ENCODE measurements at places on chromosomes 2 and 18.

- no peak for DNase-seq
Observed at GRCh38 chr2:9428965-9429577, 5.6 kb downstream of the CPSF3 start.

DNA sequence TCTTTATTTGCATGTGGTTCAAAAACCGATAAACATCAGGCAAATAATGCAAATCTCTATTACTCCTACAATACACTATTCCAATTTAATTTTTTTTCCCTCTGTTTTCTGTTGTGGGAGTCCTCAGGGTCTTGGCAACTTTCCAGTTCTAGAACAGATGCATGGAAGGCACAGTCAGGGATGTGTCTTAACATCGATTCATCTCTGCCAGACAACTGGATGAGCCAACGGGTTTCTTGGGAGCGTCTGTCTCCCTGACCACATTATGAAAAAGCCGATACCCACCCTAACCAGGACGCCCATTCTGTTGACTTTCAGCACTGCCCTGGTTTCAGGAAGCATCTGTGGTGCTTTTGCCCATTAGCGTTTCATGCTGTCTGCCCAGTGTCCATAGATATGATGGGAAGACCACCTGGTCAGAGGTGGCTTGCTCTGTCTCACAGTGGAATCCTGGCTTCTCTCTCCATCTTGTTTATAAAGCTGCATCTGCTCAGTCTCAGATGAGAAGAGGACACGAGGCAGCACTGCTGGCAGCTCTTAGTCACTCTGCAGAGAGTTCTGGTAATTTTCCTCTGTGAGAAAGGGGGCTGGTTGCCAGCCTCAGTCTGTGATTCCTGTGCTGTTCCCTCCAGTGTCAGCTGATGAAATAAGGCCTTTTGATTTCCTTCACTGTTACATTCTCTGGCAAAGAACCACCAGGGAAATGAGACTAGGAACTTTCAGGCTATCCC is 57.9 kb upstream of the KCNE4 start:
- no peak for DNase-seq

- DNase-seq = no peak
Observed at GRCh38 chr2:107545851-107546250, 280.8 kb upstream of the RGPD4 start.

DNA sequence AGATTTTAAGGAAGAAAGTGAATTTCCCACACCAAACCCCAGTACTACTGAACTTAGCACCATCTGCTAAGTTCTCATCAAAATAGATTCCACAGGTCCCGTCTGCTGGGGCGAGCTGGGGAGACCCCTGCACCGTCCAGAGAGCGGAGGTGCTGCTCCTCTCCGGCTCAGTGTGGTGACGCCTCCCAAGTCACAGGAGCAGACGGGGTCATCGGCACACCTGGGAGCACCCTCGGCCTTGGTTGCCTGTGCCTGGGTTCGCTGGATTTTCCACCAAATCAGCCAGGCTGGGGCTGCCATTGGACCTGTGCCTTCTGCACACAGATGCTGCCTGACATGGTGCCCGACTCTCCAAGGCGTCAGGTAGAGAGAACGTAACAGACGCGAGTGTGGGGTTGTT is 141.3 kb downstream of the PXDN start:
- no peak for DNase-seq

GRCh38 chr2:217332866-217333265 is 473.0 kb upstream of the TNP1 start:
- no peak for DNase-seq

- DNase-seq = no peak
Observed at GRCh38 chr2:238713198-238713826, 134.6 kb upstream of the TWIST2 start.

All from effector CD4-positive, alpha-beta T cell (primary cell).